ENCODE measurements at places on chromosomes 7 and 10.

DNA sequence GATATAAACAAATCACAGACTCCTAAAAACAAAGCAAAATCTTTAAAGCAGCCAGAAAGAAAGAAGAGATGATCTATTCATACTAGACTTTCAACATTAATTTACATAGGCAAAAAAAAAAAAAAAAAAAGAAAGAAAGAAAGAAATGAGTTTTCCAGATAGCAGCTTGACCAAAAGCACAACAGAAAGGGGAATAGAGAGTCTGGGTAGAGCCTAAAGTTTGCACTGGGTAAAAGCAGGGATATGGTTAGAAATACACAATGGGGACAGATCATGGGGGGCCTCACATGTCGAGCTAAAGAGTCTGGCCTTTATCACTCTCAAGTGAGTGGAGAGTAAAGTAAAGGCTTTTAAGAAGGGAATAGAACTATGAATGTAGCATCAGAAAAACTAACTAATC, 169.8 kb downstream of the SGMS1 start:
- no peaks in the 10 kb centered on the region for H3K27me3 ChIP-seq
- H3K4me1 ChIP-seq: no peaks in the 10 kb centered on the region
- no peak overlapping the region for H3K4me3 ChIP-seq
- no peaks in the 10 kb centered on the region for H3K36me3 ChIP-seq
- no peak overlapping the region for H3K27ac ChIP-seq
- no peak for DNase-seq

- no peak overlapping the region for H3K27ac ChIP-seq
- no peak for DNase-seq
- no peaks in the 10 kb centered on the region for H3K4me1 ChIP-seq
- H3K36me3 ChIP-seq: no peaks in the 10 kb centered on the region
Observed at GRCh38 chr7:110693344-110693743, 397.6 kb upstream of the LRRN3 start.

DNA sequence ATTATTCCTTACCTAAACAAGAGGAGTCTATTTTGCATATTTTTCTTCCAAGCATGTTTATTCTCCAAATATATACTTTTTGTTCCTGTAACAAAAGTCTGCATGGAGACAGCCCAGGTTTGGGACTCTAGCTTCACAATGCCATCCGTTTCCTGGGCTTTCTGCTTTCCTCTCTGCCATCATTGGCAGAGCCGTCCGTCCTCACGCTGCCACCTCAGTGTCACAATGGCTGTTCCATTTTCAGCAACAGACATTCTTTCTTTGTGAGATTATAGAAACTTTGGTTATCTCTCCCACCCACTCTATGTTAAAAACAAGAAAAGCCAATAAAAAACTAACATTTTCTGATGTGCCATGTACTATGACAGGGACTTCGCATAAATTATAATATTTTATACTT, 825.2 kb downstream of the REEP3 start:
- no peak for DNase-seq
- no peaks in the 10 kb centered on the region for H3K27me3 ChIP-seq
- no peak overlapping the region for H3K4me3 ChIP-seq
- no peaks in the 10 kb centered on the region for H3K36me3 ChIP-seq
- H3K4me1 ChIP-seq: no peaks in the 10 kb centered on the region
- H3K27ac ChIP-seq: no peak overlapping the region

DNA sequence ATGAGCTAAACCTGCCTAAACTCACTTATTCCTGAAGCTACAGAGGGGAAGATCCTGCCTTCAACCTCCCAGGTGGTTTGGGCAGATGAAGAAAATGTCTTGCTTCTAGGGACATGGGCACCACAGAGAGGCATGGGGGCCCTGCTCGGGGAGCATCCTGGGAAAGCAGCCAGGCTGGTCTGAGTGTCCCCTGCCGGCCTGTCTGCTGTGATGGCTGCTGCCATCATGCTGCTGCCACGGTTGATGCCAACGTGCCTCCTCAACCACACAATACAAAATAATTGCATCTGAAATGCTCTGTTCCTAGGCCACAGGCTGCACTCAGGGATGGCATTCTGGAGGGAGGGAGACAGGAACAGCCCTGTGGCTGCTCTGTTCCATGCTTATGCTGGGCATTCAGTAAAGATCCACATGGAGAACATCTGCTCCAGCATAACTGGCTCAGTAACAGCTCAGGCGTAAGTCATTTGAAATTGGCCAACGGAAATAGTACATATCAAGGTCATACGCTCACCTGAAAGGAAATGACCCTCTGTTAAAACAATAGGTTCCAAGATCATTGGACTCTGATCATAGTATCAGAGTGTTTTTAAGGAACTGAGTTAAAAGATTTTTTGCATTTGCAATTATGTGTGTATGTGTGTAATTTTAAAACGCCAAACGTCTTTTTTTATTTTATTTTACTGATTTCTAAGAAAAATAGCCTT, 299.0 kb downstream of the TNS3 start:
- H3K4me1 ChIP-seq: no peaks in the 10 kb centered on the region
- H3K36me3 ChIP-seq: peaks cover 60% of the 10 kb centered on the region
- no peak overlapping the region for H3K27ac ChIP-seq
- no peak overlapping the region for H3K4me3 ChIP-seq

GRCh38 chr7:47142169-47142866, 439.6 kb downstream of the TNS3 start:
- no peak overlapping the region for H3K4me3 ChIP-seq
- DNase-seq: no peak
- no peaks in the 10 kb centered on the region for H3K27me3 ChIP-seq
- H3K36me3 ChIP-seq: no peaks in the 10 kb centered on the region

GRCh38 chr10:48526011-48526821, 78.7 kb downstream of the ARHGAP22 start:
- H3K4me1 ChIP-seq: peaks cover 10% of the 10 kb centered on the region
- H3K27me3 ChIP-seq: no peaks in the 10 kb centered on the region
- H3K36me3 ChIP-seq: no peaks in the 10 kb centered on the region
- no peak overlapping the region for H3K27ac ChIP-seq
- DNase-seq: no peak

- no peaks in the 10 kb centered on the region for H3K27me3 ChIP-seq
- H3K27ac ChIP-seq: no peak overlapping the region
- H3K4me1 ChIP-seq: no peaks in the 10 kb centered on the region
- no peak for DNase-seq
- H3K4me3 ChIP-seq: no peak overlapping the region
Observed at GRCh38 chr7:158310924-158311666, 276.5 kb downstream of the PTPRN2 start.

- no peak overlapping the region for H3K4me3 ChIP-seq
- no peaks in the 10 kb centered on the region for H3K36me3 ChIP-seq
- no peak for DNase-seq
- no peaks in the 10 kb centered on the region for H3K27me3 ChIP-seq
Observed at GRCh38 chr7:157759246-157759805, 422.5 kb downstream of the DNAJB6 start.

GRCh38 chr10:42754155-42755027, 28.2 kb upstream of the BMS1 start:
- no peaks in the 10 kb centered on the region for H3K36me3 ChIP-seq
- H3K4me1 ChIP-seq: peaks cover 11% of the 10 kb centered on the region
- peaks cover 63% of the 10 kb centered on the region for H3K27me3 ChIP-seq

DNA sequence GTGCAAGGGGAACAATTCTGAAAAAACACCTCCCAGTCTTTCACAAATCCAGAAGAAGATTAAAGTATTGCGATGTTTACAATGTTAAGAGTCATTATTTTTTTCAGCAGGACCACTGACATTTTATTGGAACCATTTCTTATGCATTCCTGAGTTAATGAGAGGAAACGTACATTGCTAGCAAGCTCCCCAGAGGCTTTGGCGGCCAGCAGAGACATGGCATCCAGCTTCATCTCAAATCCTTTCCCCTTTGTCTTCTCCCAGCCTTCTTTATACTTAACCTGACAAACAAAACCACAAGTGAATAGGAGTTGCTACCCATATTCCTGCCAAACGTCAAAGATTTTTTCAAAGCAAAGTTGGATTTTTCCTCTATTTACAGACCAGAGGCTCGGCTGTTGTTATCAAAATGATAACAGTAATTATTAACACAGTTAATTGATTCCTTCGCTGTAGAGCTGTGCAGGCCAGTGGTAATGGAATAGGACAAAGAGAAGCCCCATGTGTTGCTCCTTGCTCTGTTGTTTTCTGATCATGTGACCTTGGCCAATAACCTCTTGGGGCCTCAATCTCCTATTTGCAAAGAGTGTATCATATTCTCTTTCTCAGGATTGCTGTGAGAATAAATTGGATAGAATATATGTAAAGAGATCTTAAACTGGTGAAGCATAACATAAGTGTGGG, 32.0 kb downstream of the NRAP start:
- H3K27me3 ChIP-seq: no peaks in the 10 kb centered on the region
- H3K27ac ChIP-seq: no peak overlapping the region
- no peak overlapping the region for H3K4me3 ChIP-seq
- no peaks in the 10 kb centered on the region for H3K4me1 ChIP-seq

DNA sequence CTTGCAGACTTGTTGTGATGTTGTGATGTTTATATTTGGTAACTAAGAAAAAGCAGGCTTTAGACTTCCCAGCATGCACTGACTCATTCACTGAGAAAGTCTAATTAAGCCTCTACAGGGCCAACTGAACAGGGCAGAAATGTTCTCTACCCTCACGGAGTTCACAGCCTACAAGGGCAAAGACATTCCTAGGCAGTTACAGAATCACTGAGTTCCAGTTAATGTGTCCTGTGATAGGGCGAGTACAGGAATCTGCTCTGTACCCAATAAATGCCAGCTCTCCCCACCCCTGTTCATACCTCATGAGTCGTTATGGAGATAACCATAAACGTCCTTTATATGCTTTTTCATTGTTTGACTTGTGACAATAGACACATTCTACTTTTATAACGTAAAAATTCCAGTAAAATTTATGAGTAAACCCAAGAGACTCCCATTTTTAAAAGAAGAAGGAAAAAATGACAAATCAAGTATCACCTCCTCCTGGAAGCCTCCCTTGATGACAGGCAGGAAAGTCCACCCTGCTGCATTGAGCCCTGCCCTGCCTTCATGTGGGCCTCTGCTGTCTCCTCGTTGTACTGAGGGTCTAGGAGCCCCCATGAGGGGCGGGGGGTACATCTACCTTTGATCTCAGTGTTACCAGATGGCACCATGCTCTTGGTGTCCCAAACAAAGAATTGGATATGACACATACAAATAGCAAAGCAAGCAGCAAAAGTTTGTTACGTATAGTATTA, 14.3 kb downstream of the MUC12 start:
- no peak for DNase-seq
- H3K27ac ChIP-seq: no peak overlapping the region
- H3K27me3 ChIP-seq: no peaks in the 10 kb centered on the region
- H3K36me3 ChIP-seq: no peaks in the 10 kb centered on the region

DNA sequence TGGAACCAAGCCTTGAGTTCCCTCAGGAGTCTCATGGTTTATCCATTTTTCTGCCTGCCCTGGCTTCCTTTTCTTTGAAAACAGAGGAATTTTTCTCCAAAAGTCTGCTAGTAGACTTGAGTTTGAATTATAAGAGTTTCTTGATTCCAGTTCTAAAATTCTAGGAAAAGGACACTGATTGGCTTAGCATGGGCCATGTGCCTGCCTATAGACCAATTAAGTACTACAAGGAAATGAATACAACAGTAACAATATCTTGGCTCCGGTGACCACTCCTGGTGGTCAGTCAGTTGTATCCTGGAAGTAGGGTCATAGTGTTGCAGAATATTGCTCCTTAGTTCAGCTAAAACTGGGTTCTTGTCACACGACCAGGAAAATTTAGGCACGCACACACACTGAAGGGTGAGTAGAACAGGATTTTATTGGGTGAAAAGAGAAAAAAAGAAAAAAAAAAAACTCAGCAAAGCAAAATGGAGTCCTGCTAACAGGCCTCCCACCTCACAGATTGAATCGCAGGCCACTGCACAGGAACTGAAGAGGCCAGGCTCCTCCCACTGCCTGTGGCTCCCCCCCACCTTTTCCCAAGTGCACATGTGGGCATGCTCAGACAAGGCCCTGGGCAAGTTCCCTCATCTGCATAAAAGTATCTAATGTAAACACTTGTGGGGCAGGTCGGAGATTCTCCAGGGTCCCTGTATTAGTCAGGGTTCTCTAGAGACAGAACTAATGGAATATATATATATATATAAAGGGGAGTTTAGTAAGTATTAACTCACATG, 155.1 kb downstream of the LYZL1 start:
- peaks cover 26% of the 10 kb centered on the region for H3K4me1 ChIP-seq
- no peak for DNase-seq
- H3K4me3 ChIP-seq: no peak overlapping the region
- no peak overlapping the region for H3K27ac ChIP-seq
- no peaks in the 10 kb centered on the region for H3K27me3 ChIP-seq

GRCh38 chr7:158529181-158530096, 58.2 kb downstream of the PTPRN2 start:
- no peaks in the 10 kb centered on the region for H3K36me3 ChIP-seq
- DNase-seq: no peak
- H3K4me3 ChIP-seq: no peak overlapping the region
- H3K27me3 ChIP-seq: peaks cover 37% of the 10 kb centered on the region
- H3K4me1 ChIP-seq: no peaks in the 10 kb centered on the region

DNA sequence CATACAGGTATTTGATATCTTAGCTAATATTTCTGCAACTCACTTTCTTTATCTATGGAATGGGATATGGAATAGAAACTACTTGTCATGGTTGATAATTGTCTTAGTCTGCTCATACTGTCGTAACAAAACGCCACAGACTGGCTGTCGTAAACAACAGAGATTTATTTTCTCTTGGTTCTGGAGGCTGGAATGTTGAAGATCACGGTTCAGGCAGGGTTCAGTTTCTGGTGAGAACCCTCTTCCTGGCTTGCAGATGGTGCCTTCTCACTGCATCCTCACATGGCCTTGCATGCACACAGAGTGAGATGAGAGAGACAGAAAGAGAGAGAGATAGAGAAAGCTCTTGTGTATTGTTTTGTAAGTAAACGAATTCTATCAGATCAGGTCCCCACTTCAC, 332.7 kb upstream of the MAGI2 start:
- H3K36me3 ChIP-seq: no peaks in the 10 kb centered on the region
- H3K27ac ChIP-seq: no peak overlapping the region
- DNase-seq: no peak
- H3K27me3 ChIP-seq: no peaks in the 10 kb centered on the region
- H3K4me1 ChIP-seq: no peaks in the 10 kb centered on the region

DNA sequence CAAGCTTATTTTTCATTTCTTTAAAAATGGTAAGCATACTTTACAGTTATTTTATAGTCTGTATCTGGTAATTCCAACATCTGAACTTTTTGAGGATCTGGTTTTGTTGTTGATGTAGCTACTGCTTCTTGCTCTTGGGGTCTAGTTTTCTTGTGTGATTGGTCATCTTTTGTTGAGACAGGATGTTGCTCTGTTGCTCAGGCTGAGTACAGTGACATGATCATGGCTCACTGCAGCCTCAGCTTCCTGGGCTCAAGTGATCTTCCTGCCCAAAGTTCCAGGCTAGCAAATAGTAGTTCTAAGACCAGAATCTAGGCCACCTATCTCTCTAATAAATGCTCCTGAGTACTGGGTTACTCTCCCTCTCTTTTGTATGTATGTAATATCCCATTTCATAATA, 75.7 kb downstream of the NRCAM start:
- no peaks in the 10 kb centered on the region for H3K4me1 ChIP-seq

GRCh38 chr7:92781117-92781720, 55.2 kb downstream of the CDK6 start:
- no peak overlapping the region for H3K27ac ChIP-seq
- no peaks in the 10 kb centered on the region for H3K36me3 ChIP-seq
- H3K4me1 ChIP-seq: peaks cover 10% of the 10 kb centered on the region
- no peak overlapping the region for H3K4me3 ChIP-seq

Measured in esophagus squamous epithelium (tissue), 5 donors.